ENCODE measurements at places on chromosomes 6 and 20.
A peak's percentile ranks its signal among the peaks of the same experiment; 100 is the strongest.

DNA sequence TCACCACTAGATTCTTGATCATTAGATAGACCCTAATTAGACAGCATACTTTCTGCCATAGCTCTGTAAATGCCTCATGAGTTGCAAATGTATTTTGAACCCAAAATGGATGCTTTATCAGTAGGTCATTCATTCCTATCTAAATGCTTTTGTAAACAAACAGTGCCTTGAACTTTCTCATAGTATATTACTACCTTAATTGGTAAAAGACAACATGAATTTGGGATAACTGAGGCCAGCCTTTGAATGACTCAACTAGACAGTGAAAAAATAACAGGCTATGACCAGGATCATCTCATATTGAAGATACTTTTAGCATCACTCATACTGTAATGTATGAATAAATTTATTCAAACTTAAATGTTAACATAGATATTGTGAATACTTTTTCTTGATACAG, 37.0 kb upstream of the PRL start:
- no peak for DNase-seq

- DNase-seq, result no peak
Measured at GRCh38 chr20:40668449-40669228, 20.4 kb downstream of the MAFB start.

DNA sequence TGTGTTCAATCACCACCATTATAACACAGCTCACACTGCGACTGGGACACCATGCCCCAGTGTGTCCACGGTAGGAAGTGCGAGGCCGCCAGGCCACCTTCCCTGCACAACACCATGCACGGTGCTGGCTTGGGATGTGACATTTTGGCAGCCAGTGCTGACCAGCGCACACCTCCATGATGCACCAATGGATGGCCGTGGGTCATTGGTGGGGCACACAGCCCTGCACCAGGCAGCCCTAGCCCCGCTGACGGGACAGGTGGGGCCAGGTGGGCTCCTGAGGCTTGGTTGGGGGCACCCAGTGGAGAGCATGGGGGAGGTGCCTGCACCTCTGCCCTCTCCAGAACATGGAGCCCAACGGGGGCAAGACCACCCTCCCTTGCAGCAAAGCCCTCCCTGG, 18.2 kb upstream of the FRMD1 start:
- DNase-seq, result no peak

DNA sequence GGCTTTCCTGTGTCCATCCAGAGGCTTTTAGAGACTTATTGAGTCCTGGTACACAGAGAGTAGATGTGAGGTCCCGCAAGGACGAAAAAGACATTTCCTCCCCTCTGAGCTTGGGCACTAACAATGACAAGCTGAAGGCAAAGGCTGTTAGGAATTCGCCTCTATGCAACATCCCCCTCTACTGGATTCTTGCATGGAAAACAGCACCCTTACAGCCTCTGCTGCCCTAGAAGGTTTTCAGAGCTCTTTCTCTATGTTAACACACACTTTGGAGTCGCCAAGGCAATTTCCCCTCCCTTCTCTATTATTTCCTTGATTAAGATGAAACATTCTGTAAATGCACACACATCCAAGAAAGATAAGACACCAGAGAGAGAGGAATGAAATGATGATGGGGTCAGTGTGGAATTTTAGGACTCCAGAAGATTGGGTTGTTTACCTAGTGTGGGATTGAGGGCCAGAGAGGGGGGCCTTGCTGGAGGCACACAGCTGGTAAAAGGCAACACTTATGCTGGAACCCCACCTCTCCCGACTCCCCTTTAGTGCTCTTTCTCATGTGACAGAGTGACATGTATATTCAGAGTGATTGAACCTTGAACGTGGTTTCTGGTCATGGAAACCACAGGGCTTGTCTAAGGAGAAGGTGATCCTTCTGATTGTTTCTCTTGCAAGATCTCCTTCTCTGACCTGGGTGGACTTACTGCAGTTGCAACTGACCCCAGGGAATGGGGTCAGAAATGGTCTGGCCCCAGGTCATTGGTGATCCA, 300.7 kb downstream of the CLIC5 start:
- DNase-seq, result peak; percentile 26

- DNase-seq, result peak; percentile 16
Measured at GRCh38 chr20:32031007-32031958, 20.8 kb upstream of the HCK start.

- no peak for DNase-seq
Measured at GRCh38 chr6:163181666-163182180, 232.8 kb upstream of the QKI start.

DNA sequence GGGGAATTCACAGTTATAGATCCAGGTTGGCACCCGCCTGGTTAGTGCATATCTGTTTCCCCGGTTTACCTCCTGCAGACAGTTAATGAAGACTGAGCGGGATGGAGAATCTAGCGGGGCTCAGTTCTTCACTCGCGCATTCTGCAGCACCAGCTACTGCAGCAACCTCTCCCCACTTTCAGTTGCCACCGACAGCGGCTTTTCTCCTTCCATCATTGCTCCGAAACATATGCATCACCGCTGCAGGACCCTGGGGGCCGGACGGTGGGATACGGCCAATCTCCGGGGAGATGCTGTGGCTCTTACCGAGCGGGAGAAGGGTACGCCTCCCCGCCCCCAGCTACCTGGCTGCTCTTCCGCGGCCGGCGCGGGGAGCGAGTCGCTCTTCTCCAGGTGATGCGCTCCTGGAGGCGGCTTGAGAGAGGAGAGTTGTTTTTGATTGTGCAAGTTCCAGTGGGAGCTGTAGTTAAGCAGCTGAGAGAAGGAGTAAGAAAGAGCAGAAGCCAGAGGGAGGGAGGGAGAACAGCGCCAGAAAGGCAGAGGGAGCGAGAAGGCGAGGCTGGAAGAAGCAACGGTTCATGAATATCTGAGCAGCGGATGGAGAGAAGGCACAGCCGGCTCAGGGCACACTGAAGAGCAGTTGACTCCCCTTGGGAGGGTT, at the start of gene SGK1:
Gene SGK1 (minus strand): TSS at position 642 of the 661 bp plus-strand sequence. CDS start 652 bp downstream, outside the sequence.
- DNase-seq, result no peak

DNA sequence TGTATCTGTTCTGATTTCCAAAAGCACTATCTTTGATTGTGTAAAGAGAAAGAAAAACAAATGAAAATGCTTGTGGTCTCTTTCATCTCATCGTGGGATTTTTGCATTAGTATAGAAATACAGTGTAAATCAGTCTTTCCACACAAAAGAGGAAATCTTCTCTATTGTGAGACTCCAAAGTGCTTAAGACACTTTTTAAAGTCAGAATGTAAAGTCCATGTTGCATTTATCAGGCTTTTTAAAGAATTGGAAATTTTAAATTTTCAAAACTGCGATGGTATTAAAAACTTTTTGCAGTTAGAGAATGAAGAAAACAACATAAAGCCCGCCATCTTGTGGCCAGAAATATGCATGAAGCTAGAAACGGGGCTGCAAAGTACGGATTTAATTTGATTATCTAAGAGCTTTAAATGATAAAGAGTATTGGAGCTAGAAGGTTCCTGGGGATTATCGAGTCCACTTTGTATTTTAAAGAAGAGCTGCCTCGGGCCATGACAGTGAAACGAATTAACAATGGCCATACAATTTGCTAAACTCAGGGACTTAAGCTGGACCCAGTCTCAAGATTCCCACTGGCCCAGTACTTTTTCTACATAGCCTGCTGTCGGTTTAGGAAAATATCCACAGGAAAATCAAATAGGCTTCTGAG, 339.6 kb downstream of the ARHGAP18 start:
- no peak for DNase-seq

DNA sequence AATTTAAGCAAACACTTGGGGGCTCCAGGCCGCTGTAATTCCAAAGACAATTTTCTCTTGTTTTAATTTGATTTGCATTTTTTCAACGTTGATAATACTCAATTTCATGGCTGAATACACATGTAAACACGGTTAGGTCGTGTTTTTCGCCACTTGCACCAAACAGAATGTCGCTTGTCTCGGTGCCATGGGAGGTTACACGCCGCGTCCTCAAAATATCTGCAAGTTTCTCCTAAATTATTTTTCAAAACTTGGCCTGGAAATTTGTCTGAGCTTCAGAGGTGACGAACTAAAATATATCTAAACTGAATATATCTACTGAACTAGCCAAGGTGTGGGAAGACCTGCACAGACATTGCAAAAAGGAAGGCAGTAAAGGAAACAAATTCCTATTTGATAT, 15.0 kb downstream of the FOXA2 start:
- DNase-seq, result no peak

DNA sequence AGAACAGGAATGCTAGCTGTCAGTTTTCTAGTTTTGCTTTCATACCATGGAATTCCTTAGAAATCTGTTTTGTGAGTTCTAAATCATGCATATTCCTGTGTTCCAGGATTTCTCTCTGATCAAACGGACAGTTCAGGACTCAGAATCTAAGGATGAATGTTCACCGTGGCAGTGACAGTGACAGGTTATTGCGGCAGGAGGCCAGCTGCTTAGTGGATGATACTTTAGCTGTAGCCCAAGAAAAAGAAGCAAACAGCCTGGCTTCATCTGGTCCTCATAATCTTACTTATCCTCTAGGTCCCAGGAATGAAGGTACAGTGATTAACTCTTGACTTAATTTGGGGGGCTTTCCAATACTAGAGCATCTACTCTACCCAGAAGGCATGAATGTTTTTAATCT, 27.1 kb downstream of the KCTD20 start:
- DNase-seq, result no peak

DNA sequence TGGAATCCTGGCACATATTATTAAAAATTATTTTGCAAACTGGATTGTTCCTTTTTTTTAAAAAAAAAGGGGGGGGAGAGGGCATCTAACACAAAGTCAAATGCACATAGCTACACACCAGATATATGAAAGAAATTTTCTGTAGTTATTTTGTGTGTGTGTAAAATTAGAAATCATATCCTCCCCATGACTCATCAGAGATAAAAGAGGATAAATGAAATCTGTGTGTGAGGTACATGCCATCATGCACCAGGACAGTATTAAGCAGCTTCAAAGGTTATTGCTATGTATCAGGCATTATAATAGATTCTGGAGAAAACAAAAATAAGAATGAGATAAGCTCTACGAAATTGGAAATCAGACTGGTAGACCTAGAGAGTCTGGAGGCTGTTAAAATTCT, 5.2 kb downstream of the BTBD9 start:
- DNase-seq, result no peak

- DNase-seq, result no peak
Measured at GRCh38 chr6:4008324-4009047, 70.5 kb downstream of the FAM217A start.

DNA sequence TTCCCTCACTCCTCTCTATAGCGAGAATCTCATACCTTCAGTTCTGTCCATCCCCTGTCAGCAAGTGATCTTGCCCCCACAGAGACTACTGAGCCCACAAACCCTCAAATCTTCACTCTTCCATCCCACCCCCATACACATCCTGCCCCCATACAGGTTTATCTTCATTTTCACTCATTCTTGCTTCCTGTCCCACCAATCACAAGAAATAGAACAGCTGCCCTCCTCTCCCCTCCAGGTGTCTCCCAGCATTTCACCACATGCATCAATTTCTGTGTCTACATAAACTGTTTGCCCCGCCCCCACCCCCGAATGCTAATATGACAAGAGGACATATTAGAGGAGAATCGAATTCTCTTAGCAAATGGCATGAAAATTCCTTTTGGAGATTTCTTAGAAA, 54.9 kb upstream of the CARMIL1 start:
- DNase-seq, result no peak

DNA sequence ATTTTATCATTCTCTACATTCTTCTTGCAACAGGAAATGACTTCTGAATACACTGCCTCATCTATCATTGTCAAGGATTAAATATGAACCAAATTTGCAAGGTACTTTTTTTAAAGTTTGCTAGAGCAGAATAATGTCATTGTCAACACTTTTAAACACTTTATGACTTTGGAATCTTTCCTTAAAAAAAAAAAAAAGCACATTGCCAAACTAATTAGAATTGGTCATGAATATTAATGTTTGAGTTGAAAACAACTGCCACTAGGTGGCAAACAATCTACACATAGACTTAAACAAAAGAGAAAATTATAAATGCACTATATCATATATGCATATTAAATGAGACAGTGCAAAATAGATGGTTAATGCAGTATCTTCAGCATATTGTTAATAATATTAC, 32.5 kb upstream of the TMEM244 start:
- DNase-seq, result no peak

GRCh38 chr20:14622796-14623195, 285.4 kb upstream of the FLRT3 start:
- no peak for DNase-seq

- no peak for DNase-seq
Measured at GRCh38 chr6:35208419-35208818, 5.3 kb upstream of the SCUBE3 start.

DNA sequence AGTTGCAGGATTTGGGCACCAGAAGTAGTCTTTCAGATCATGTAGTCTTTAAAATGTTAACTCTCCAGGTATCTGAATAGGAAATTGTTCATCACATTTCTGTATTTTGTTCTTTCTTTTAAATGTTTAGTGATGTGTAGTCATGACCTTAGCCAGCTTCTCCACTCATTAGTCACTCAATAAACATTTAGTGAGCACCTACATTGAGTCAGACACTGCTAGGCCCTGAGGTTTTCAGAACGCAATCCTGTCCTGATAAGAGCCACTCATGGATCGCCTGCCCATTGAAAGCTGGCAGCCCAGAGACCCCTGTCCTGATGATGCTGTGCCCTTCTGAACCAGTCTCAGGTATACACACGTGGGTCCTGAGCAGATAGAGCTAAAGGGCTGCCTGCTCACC, 163.4 kb upstream of the HEY2 start:
- DNase-seq, result no peak

DNA sequence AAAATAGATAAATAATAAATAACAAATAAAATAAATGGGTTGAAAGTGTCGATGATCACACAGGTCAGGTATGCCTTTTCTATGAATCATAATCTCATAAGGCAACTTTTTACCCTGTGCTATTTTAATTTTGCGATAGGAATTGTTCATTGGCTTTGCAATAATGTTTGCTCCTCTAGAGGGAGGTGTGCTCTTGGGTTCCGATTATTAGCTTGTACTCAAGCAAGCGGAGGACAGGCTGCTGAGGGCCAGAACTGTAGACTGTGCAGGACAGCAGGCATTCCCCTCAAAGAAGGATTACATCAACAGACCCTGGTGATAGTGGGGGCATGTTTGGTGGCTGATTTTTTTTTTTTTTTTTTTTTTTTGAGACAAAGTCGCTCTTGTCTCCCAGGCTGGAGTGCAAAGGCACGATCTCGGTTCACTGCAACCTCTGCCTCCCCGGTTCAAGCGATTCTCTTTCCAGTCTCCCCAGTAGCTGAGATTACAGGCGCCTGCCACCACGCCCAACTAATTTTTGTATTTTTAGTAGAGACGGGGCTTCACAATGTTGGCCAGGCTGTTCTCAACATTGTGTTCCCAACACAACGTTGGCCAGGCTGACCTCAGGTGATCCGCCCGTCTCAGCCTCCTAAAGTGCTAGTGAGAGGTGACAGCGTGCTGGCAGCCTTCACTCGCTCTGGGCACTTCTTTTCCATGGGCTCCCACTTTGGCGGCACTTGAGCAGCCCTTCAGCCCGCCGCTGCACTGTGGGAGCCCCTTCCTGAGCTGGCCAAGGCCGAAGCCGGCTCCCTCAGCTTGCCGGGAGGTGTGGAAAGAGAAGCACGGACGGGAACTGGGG, 35.6 kb downstream of the RIOK1 start:
- no peak for DNase-seq

GRCh38 chr6:8628063-8628462, 192.7 kb upstream of the SLC35B3 start:
- no peak for DNase-seq
